NCI-H345 (cell line): ENCODE measurements at places on chromosomes 12 and 14.

- no peak for DNase-seq
Observed at GRCh38 chr14:96112032-96112431, 72.9 kb downstream of the C14orf132 start.

- DNase-seq = no peak
Observed at GRCh38 chr12:26918321-26919215, 19.2 kb downstream of the INTS13 start.

DNA sequence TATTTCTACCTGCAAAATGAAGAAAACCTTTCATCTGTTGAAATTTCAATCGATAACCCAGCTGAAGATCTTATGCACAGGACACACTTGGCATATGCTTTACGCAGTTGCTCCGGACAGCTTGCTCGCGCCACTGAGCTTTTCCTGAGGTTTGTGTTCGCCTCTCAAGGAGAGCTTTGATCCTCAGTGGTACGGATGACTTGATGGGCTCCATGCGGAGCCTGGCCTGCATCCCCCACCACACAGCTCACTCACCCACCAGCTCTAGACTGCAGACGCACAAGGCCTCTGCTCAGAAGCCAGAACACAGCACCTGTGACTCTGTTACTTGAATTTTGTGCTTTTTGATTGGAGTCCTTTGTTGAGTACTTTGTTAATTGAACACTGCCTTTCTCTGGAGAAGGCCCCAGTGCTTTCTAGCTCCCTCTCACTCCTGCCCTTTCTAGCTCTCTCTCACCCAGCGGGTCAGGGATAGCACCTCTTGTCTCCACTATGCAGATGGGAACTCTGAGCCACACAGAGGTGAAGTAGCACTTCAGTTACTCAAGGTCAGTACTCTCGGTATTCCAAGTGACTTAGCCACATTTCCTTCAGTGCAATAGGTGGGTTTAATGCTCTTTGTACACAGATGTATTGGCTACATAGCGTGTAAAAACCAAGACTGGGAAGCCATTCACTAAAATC is 52.1 kb downstream of the TBC1D30 start:
- DNase-seq = no peak

- no peak for DNase-seq
Observed at GRCh38 chr14:65186951-65187350, 84.6 kb upstream of the MAX start.

DNA sequence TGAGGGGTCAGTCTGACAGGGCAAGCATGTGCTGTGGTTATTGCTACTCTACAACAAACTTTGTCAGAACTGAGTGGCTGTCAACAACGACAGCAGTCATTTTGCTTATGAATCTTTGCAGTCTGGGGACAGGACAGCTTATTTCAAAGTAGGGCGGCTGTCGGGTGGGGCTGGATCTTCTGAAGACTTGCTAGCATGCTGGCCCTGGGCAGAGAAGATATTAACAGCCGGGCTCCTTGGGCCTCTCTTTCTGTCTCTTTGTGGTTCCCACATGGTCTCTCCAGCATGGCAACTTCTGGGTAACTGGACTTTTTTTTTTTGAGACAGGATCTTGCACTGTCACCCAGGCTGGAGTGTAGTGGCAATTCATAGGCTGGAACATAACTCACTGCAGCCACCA is 33.9 kb upstream of the ALDH2 start:
- DNase-seq = no peak

GRCh38 chr12:66860752-66861750 is 182.2 kb upstream of the GRIP1 start:
- DNase-seq = peak; percentile 71

DNA sequence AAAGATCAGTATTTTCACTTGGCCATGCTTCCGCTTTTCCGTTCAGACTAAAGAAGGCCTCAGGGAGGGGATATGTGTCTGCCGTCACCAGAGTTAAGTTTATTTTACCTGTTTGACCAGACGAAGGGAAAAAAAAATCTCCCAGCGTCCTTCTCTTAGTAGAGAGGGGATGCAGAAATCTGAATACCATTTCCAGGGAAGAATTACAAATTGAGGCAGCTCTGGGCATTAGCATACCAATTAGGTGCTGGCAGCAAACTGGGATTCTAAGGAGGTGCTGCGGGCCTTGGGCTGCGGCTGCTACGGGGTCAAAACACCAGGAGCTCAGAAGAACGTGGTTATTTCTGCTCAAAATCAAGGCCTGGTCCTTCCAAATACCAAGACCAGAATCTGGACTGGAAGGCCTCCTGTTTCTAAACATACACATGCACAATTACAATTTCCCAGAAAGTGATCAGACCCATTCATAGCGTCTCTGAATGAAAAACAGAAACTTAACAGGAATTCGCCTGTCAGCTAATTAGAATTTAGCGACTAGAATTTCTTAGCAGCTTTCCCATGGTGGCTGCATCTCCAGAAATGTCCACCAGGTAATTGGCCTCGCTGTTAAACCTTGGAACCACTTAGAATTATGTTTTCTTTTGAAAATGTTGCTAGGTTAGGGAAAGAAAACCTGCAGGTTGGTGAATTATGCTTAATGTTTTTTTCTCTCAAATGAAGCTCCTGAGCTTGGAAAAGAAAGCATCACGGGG is 617.0 kb downstream of the VRK1 start:
- DNase-seq = no peak

DNA sequence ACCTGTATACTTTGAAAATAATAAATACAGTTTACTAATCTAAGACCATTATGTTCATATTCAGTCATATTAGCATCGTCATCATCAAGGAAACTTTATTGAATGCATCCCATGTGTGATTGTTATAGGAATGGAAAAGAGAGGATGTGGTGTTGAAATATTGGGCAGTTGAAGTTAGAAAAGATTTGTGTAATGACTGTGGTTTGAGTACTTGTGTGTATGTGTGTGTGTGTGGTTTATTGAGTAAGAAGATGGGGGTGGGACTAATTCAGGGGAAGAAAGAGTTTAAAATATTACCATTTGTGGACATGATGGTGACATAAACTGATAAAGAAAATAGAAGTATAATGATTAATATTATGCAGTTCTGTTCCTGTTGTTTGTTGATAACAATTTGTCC is 238.7 kb upstream of the SEL1L start:
- no peak for DNase-seq

- no peak for DNase-seq
Observed at GRCh38 chr14:34580381-34580780, 40.9 kb upstream of the EAPP start.

- DNase-seq = no peak
Observed at GRCh38 chr12:109459247-109459646, 17.9 kb downstream of the KCTD10 start.

GRCh38 chr12:126534495-126534894 is 1469.3 kb downstream of the AACS start:
- DNase-seq = no peak

DNA sequence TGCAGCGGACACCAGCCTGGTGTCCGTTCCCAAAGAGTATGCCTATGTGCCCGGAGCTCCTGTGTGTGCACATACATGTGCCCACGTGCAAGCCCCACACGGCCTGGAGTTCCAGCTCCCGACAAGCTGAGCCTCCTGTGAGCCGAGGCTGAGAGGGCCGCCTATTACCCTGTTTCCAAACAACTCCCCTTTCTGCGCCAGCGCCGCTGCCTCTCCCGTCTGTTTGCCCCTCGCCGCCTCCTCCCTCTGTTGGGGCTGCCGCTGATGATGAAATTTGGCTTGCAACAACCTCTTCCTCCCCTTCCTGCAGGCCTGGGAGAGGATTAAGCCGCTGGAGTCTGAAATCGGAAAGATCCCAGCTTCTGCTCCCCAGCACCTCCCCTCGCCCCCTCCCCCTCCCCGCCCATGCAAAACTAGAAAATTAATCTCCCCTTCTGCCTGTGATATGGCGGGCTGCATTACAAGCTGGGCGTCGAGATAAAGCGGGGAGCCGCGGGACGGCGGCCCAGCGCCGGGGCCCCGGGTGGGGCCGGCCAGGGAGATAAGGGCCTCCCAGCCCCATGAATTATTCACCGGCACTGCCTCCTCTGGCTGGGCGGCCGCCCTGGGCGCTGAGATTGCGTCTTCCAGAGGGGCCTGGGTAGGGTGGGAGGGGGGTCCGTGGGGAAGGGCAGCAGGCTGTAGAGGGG is 6.8 kb upstream of the ASIC1 start:
- no peak for DNase-seq

DNA sequence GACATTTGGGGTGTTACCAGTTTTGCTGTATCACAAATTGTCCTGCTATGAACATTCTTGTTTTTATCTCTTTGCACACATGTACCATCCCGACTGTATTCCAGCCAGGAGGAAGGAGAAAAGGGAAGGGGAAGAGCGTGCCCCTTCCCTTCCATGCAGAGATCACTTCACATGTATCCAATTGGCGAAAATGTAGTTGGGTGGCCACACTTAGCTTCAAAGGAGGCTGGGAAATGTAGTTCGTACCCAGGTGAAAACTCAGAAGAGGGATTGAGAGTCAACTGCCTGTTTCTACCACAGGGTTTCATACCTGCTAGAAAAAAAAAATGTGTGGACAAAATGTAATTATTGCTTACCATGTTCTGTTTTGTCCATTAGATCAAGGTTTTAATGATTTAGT is 189.1 kb upstream of the PELI2 start:
- no peak for DNase-seq

DNA sequence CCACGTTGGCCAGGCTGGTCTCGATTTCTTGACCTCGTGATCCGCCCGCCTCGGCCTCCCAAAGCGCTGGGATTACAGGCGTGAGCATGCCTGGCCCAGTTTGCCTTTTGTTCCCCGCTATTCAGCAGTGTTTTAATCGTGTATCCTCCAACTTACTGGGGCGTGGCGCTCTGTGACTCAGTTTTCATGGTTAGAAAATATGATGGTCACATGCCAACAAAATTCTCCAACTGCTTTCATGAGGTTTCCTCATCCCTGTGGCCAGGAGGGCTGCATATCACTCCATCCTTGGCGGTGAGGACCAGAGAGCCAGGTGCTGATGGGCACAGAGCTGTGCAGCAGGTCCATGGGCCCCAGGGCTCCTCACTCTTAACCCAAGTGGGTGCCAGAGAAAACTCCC is 33.0 kb upstream of the PRMT8 start:
- DNase-seq = no peak

GRCh38 chr12:66309606-66310005 is 7.3 kb downstream of the HELB start:
- no peak for DNase-seq

DNA sequence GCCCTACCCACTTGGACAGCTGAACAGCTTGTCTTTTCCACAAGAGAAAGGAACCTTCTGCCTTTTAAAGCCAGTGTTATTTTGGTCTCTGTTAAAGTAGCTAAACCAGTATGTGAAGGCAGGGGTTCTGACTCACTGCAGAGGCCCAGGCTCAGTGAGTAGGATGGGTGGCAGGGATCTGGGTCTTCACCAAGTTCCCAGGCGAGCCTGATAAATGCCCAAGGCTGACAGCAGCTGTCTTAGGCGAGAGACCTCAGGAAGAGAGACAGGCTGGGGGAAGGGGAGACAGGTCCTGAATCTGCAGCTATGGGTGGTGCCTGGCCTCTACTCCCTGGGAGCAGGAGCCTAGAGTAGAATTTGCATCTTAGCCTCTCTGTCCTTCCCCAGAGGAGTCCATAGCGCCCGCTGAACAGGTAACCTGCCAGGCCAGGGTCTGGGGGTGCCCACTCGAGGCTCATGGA is 18.1 kb upstream of the KIF26A start:
- no peak for DNase-seq

- DNase-seq = no peak
Observed at GRCh38 chr14:72801836-72802587, 91.9 kb downstream of the DPF3 start.

GRCh38 chr12:132511516-132512196 is 21.7 kb downstream of the FBRSL1 start:
- DNase-seq = no peak

GRCh38 chr14:73741876-73742519 is 27.8 kb upstream of the PNMA1 start:
- no peak for DNase-seq

DNA sequence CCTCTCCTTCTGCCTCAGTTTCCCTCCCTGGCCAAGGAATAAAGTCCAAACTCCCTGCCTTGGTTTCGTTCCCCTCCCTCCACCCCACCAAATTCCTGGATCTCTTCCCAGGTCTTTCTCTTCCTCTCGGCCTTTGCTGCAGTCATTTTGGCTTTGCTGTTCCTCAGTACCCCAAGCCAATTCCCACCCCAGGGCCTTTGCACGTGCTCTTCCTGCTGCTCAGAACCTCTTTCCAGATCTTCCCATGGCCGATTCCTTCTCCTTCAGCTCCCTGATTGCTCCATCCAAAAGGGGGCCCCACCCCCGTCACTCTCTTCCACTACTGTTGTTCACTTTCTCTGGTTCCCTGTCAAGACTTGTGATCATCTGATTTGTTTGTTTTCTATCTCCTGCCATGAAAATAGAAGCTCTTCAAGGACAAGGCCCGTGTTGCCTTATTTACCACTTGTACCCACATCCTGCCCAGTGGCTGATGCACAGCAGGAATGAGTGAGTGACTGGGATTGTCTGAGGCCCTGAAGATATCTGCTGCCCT is 3.1 kb downstream of the HNF1A start:
- DNase-seq = no peak

DNA sequence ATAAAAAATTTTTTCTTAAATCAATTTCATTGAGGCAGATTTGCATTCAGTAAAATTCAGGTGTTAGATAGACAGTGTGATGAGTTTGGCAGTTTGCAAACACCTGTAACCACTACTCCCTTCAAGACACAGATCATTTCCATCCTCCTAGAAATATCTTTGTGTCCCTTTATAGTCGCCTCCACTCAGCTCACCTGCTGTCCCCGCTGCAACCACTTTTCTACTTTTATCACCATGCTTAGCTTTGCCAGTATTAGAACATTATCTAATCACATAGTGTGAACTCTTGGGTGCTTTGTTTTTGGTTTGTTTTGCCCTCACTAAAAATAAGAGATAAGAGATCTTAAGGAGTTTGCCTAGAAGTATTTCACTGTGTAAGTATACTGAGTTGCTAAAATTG is 73.8 kb downstream of the DERA start:
- no peak for DNase-seq

GRCh38 chr14:105148604-105149145 is 19.9 kb downstream of the JAG2 start:
- DNase-seq = no peak

DNA sequence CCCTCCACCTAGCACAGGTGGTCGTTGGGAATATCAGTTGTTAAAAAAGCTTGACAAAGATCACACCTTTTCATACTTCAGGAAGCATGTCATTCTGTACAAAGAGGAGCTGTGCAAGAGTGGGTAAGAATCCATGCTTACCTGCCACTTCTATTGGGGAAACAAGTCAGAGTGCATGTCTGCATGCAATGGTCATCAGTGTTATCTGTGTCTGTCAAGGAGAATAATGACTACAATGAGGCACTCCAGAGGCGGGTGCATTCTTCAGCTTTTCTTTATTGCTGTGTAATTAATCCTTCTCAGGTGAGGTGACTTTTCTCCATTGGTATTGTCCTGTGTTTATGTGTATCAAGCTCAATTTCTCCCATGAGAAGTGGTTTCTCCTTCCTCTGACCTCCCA is 24.4 kb downstream of the KCNA5 start:
- DNase-seq = no peak

DNA sequence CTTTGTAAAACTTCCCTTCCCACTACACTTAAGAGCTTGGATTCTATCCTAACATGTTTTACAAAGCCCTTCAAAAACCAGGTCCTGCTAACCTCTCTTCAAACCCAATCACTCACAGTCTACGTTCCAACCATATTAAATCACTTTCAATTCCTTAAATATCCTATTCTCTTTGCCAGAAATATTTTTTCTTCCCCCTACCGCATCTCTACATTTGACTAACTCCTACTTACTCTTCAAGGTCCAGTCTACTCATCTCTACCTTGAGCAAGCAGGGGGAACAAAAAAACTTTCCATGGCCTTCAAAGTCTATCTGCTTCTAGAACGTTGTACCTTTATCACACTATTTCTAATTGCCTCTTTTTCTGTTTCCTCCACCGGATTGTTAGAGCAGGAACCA is 6.1 kb downstream of the ERGIC2 start:
- DNase-seq = no peak

GRCh38 chr12:5789469-5789968 is 155.5 kb downstream of the ANO2 start:
- DNase-seq = no peak
